HL-60 (cell line): ENCODE measurements at places on chromosomes 12 and 14.

DNA sequence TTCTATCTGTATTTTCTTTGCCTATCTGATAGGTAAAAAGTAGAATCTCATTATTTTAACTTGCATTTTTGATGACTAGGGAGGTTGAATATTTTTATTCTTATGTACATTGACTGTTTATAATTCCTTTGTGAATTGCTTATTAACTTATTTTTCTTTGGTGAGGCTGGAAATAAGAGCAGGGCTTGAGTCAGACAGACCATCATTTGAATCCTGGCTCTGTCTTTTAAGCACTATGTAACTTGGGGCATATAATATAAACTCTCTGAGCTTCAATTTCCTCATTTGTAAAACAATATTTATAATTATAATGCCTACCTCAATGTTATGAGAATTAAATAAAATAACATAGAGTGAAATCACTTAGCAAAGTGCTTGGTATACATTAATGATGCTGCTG lies 108.9 kb downstream of the MSRB3 start:
- DNase-seq, result no peak

DNA sequence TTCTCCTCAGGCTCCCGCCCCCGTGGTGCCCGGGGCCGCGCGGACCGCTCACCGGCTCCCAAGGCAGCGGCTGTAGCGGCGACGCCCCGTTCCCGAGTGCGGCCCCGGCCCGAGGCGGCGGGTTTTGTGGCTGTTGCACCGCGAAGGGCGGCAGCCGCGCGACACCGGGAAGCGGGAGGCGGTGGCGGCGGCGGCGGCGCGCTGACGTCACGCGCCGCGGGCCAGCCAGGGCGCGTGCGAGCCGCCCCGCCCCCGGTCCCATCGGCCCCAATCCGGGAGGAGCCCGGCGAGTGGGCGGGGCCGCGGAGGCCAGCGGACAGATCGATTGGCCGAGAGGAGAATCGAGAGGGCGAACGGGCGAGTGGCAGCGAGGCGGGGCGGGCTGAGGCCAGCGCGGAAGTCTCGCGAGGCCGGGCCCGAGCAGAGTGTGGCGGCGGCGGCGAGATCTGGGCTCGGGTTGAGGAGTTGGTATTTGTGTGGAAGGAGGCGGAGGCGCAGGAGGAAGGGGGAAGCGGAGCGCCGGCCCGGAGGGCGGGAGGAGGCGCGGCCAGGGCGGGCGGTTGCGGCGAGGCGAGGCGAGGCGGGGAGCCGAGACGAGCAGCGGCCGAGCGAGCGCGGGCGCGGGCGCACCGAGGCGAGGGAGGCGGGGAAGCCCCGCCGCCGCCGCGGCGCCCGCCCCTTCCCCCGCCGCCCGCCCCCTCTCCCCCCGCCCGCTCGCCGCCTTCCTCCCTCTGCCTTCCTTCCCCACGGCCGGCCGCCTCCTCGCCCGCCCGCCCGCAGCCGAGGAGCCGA lies at the start of gene YY1:
YY1 (plus strand) TSS at position 726 of the 792 bp plus-strand sequence. CDS start 101 bp downstream, outside the sequence.
- peak; percentile 92 for DNase-seq

DNA sequence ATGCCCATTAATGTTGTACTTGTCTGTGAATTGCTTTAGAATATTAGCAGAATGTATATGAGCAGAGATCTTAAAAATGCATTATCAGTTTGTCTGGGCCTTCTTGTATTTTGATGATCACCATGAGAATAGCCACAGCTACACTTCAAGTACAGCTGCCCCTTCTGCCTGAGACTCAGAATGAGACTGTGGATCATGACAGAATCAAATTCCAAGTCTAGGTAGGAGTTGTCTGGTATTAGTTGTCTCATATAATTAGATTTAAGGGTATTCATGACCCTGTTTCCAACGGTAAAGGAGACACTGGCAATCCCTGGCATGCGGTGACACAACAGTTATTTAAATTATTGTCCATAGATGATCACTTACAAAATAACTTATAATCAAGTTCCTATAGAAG lies 18.3 kb upstream of the SMIM10L1 start:
- no peak for DNase-seq

GRCh38 chr12:56978397-56979138 lies 21.2 kb upstream of the RDH16 start:
- DNase-seq, result no peak

DNA sequence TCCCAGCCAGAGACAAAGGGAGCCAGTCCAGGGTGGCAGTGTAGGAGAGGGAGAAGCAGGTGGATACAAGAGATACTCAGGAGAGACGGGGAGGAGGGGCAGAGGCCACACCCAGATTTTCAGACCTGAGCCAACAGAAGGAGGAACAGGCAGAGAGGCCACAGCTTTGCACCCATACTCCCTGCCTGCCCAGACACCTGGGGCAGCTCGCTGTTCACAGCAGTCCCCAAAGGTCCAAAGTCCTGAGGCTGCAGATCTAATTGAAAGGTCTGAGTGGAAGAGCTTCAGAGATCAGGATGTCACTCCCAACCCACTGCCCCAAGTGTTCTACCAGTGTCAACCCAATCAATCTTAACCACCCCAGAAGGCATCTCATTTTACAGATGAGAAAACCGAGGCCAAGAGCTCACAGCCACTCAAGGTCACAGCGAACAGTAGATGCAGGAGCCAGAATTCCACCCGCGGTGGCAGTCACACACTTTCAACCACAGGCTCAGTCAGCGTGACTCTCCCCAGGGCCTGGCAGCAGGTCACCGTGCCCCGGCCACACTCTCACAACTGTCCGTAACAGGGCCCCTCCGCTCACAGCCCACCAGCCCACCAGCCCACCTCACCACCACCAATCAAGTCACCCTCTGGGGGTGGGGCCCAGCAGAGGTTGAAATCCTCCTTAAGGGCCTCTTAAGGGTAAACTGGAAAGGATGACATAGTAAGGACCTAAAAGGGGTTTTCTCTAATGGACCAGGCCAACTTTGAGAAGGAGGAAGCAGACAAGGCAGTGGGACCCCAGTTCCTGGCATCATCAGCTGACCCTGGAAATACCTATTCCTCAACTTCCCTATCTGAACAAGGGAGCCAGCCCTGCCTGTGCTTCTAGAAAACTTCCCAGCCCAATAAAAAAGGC lies 33.3 kb downstream of the ACTN1 start:
- no peak for DNase-seq

DNA sequence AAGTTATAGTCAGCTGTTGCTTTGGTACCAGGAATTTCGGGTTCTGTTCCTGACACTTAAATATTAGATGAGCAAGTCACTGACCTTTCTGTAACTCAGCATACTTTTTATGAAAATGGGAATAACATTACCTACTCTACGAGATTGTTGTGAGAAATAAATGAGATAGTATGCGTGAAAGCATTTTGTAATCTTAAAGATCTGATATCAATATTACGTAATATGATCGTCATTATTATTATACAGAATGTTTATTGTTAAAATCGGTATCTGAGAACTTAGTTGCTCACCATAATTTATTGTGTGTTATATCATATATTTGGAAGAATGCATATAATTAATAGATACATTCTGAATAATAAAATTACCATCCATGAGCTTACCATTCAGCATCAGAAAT lies 6.1 kb upstream of the NECAP1 start:
- no peak for DNase-seq

GRCh38 chr12:104288635-104289274 lies 14.8 kb upstream of the EID3 start:
- peak; percentile 92 for DNase-seq

- DNase-seq, result no peak
Observed at GRCh38 chr14:69917287-69917686, 38.1 kb downstream of the SMOC1 start.
